ENCODE measurements at places on chromosomes 4 and X.
A peak's percentile ranks its signal among the peaks of the same experiment; 100 is the strongest.

DNA sequence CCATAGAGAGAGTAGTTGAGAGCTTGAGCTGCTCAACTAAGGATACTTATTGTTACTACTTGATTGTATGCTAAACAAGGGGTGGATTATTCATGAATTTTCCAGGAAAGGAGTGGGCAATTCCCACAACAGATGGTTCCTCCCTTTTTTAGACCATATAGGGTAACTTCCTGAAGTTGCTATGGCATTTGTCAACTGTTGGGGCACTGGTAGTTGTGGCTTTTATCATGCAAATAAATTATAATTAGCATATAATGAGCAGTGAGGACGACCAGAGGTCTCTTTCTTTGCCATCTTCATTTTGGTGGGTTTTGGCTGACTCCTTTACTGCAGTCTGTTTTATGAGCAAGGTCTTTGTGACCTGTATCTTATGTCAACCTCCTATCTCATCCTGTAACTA is 1403.5 kb upstream of the PABPC4L start:
- DNase-seq, result no peak

DNA sequence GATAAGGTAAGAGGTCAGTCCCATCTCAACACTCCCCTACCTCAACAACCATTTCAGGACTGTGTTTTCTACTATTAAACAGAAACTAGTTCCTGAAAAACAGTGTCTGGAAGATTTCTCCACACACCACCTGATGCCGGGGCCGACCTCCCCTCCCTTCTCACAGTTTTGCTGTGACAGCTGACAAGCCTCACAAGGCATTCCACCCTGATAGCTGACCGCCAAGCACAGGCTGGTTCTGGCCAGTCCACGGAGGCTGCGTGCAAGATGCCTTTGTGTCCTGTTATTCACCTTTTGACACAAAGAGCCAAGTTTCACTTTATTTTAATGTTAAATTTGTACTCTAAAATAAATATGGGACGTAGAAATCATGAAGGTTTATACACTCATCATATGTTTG is 758.6 kb downstream of the PDHA2 start:
- DNase-seq, result no peak

DNA sequence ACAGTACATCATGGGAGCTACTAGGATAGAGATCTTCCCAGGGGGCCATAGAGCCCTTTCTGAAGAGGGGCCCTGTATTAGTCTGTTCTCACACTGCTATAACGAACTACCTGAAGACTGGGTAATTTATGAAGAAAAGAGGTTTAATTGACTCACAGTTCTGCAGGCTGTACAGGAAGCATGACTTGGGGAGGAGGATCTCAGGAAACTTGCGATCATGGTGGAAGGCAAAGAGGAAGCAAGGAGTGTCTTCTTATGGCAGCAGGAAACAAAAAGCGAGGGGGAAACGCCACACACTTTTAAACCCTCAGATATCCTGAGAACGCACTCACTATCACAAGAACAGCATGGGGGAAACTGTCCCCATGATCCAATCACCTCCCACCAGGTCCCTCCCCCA is 4.2 kb upstream of the SLC9A6 start:
- DNase-seq, result no peak

DNA sequence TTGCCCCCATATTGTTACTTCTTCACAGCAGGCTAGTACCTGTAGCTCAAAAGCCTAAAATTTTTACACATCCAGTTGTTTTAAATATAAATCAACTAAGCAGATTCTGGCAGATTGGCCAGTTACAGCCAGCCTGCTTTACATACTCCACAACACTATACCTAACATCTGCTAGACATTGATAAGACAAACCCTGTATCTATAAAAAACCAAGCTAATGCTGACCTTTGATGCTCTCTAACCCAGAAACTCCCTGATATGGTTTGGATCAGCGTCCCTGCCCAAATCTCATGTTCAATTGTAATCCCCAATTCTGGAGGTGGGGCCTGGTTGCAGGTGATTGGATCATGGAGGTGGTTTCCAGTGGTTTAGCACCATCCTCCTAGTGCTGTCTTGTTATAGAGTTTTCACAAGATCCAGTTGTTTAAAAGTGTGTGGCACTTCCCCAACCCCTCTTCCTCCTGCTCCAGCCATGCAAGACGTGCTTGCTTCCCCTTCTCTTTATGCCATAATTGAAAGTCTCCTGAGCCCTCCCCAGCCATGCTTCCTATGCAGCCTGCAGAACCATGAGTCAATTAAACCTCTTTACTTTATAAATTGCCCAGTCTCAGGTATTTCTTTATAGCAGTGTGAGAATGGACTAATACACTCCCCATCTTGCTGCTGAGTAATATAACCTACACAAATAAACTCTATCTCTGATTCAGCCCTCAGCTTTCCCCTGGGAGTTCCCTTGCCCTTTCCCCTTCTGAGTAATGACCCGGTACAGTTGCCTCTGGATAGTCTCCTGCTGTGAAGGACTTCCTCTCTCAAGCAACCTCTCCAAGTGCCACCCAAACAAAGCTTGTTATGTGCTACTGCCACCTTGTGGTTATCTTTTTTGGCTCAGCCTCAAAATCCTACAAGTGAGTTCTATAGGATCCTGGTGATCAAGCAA is 39.6 kb downstream of the ZCCHC13 start:
- peak; percentile 91 for DNase-seq

- peak; percentile 28 for DNase-seq
Observed at GRCh38 chr4:162011089-162011488, 152.7 kb downstream of the FSTL5 start.
